A549 treated with ZK216348 at 1 μM for 4 hours (cell line): ENCODE measurements at places on chromosomes 7 and 10. TPM values are rescaled to one million over a fixed set of nuclear protein-coding genes. Genes with fewer than 3 reads are reported as not detected.

Gene PDE6C
- not detected in 5 replicates for total RNA-seq

Gene EPHB6
- 0.17 to 1.2 TPM (median 0.32 TPM) in 5 replicates for total RNA-seq

Gene FGL2
- total RNA-seq = not detected in 5 replicates

Gene DNMBP
- 23.3 to 33.3 TPM (median 29.6 TPM) in 5 replicates for total RNA-seq

Gene PON2
- total RNA-seq = 266 to 375 TPM (median 346 TPM) in 5 replicates

Gene GOT1
- total RNA-seq = 30.4 to 39.2 TPM (median 37.8 TPM) in 5 replicates

Gene ZNRF2
- 3.9 to 7.6 TPM (median 5.9 TPM) in 5 replicates for total RNA-seq

Gene CEP41
- 12.3 to 15.3 TPM (median 13.6 TPM) in 5 replicates for total RNA-seq

Gene TRUB1
- 11.3 to 18.7 TPM (median 15.9 TPM) in 5 replicates for total RNA-seq

Gene KLHDC10
- total RNA-seq = 10.0 to 15.3 TPM (median 13.9 TPM) in 5 replicates

Gene SPDYE16
- total RNA-seq = not detected in 5 replicates

Gene TUBAL3
- 0.22 to 0.45 TPM (median 0.33 TPM) in 5 replicates for total RNA-seq

Gene PDZD7
- 0.44 to 1.2 TPM (median 0.79 TPM) in 5 replicates for total RNA-seq

Gene TCERG1L
- not detected in 5 replicates for total RNA-seq

Gene AP5Z1
- 16.7 to 39.8 TPM (median 38.5 TPM) in 5 replicates for total RNA-seq

Gene CALY
- 0.42 to 1.6 TPM (median 0.70 TPM) in 5 replicates for total RNA-seq

Gene TMEM176A
- total RNA-seq = not detected in 5 replicates

Gene LZTS2
- 22.6 to 47.5 TPM (median 42.1 TPM) in 5 replicates for total RNA-seq

Gene PON1
- total RNA-seq = 0.37 to 1.5 TPM (median 0.92 TPM) in 5 replicates

Gene SFMBT2
- 6.2 to 9.9 TPM (median 9.0 TPM) in 5 replicates for total RNA-seq

Gene WASHC2A
- total RNA-seq = 12.0 to 15.4 TPM (median 13.1 TPM) in 5 replicates

Gene C10orf105
- not detected in 5 replicates for total RNA-seq

Gene ALOX5
- 0.16 to 0.35 TPM (median 0.22 TPM) in 5 replicates for total RNA-seq

Gene LRMDA
- 3.1 to 5.6 TPM (median 4.5 TPM) in 5 replicates for total RNA-seq

Gene TMEM273
- not detected in 5 replicates for total RNA-seq

Gene OPN4
- not detected in 5 replicates for total RNA-seq

Gene PRRT4
- 0.35 to 0.71 TPM (median 0.40 TPM) in 4 of 5 replicates, not detected in the other for total RNA-seq

Gene AKR1E2
- total RNA-seq = 7.5 to 7.9 TPM (median 7.5 TPM) in 5 replicates

Gene FEZF1
- not detected in 5 replicates for total RNA-seq

Gene PLXDC2
- 0.09 TPM in 1 of 5 replicates, not detected in the others for total RNA-seq

Gene ZC3HAV1L
- 4.2 to 9.8 TPM (median 6.5 TPM) in 5 replicates for total RNA-seq

Gene OR6V1
- total RNA-seq = not detected in 5 replicates

Gene TPK1
- 2.1 to 3.3 TPM (median 3.1 TPM) in 5 replicates for total RNA-seq

Gene SLC18A2
- not detected in 5 replicates for total RNA-seq

Gene CLEC2L
- total RNA-seq = 0.25 TPM in 1 of 5 replicates, not detected in the others

Gene TAS2R4
- total RNA-seq = 0.11 to 0.20 TPM (median 0.18 TPM) in 5 replicates

Gene HSPA12A
- 9.5 to 13.3 TPM (median 11.5 TPM) in 5 replicates for total RNA-seq

Gene ZP3
- 13.1 to 23.3 TPM (median 18.2 TPM) in 5 replicates for total RNA-seq

Gene TMEM236
- 0.04 to 0.09 TPM (median 0.05 TPM) in 5 replicates for total RNA-seq

Gene OR2A12
- not detected in 5 replicates for total RNA-seq

Gene SPAG6
- total RNA-seq = not detected in 5 replicates

Gene ZKSCAN5
- total RNA-seq = 9.1 to 10.4 TPM (median 10.1 TPM) in 5 replicates

Gene GRID2IP
- not detected in 5 replicates for total RNA-seq

Gene FAM24B
- total RNA-seq = 11.9 to 16.5 TPM (median 14.0 TPM) in 5 replicates

Gene STEAP2
- 3.1 to 5.4 TPM (median 3.8 TPM) in 5 replicates for total RNA-seq

Gene SLC39A12
- not detected in 5 replicates for total RNA-seq

Gene CTNNA3
- not detected in 5 replicates for total RNA-seq

Gene IDE
- 19.2 to 26.3 TPM (median 24.5 TPM) in 5 replicates for total RNA-seq
